Caco-2 (cell line): ENCODE measurements at places on chromosomes 1 and 21. TPM values are rescaled to one million over a fixed set of nuclear protein-coding genes. Genes with fewer than 3 reads are reported as not detected.
A peak's percentile ranks its signal among the peaks of the same experiment; 100 is the strongest.

GRCh38 chr1:228082214-228082917 lies at the start of gene ARF1:
Gene ARF1, plus strand, starts transcription at chr1:228082708. Its CDS starts 14,407 bp downstream, at chr1:228097115.
- peak; percentile 88 for DNase-seq

- DNase-seq: no peak
Observed at GRCh38 chr1:186494832-186495271, 33.9 kb upstream of the PDC start.

DNA sequence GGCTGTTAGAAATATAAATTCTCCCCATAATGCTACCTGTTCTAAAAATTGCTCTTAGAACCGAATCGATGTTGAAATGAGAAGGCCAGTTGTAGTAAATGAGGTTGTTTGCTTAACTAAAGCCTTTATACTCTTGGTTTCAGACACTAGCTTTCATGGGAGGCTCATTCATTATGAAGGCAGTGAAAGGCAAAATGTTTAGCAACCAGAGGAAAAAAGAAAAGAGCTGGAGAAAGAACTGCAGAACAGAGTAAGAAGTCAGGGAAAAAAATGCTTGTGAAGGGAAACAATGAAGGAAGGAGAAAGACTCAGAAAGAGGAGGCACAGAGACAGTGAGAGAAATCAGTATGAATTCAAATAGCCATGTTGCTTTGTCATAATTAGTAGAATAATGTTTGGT lies 128.2 kb downstream of the ATP5PO start:
- no peak for DNase-seq

- DNase-seq: no peak
Observed at GRCh38 chr1:166925810-166926478, 49.4 kb downstream of the ILDR2 start.

GRCh38 chr1:194295685-194296084 lies 1109.3 kb upstream of the B3GALT2 start:
- no peak for DNase-seq

DNA sequence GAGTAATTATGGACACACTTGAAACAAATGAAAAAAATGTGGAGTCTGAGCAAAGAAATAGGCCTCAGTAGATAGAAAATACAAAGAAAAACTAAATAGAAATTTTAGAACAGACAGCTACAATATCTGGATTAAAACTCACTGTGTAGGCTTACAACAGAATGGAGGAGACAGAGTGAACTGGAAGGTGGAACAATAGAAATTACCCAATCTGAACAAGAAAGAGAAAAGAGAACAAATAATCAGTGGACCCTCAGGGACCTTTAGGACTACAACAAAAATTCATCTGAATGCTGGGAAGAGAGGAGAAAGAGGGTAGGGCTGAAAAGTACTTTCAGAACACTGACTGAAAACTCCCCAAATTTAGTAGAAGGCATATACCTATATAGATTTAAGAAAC lies 90.0 kb downstream of the POU2F1 start:
- DNase-seq: no peak

DNA sequence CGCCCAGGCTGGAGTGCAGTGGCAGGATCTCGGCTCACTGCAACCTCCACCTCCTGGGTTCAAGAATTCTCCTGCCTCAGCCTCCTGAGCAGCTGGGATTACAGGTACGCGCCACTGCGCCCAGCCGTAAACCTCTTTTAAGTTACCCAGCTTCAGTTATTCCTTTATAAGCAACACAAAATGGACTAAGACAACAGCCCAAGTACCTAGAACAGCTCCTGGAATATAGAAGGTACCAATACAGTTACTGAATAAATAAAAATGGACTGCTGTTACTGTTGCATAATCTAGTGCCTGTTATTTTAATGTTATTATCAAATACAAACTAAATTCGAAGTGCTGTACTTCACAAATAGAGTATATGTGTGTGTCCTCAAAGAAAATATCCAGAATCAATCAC lies 17.1 kb downstream of the RNF115 start:
- no peak for DNase-seq

DNA sequence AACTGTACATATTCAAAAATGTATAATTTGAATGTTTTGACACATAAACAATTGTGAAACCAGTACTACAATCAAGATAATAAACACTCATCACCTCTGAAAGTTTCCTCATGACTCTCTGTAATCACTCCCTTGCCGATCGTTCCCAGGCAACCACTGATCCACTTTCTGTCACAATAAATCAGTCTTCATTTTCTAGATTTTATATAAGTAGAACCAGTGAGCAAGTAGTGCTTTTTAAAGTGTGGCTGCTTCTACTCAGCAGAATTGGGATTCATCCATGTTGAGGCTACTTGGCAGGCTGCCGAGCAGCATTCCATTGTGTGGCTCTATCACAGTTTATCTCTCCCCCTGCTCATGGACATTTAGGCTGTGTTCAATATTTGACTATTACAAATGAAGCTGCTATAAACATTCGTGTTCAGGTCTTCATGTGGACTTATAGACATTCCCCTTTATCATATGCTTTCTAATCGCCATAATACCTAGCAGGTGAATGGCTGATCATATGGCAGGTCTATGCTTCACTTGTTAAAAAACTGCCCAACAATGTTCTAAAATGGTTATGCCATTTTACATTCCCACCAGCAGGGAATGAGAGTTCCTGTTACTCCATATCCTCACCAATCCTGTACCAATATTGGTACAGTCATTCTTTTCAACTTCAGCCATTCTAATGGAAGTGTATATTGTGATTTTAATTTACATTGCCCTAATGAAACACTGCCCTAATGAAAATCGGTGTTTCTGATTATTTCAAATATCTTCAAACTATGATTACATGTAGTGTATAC lies 20.5 kb downstream of the TEX38 start:
- DNase-seq: no peak

DNA sequence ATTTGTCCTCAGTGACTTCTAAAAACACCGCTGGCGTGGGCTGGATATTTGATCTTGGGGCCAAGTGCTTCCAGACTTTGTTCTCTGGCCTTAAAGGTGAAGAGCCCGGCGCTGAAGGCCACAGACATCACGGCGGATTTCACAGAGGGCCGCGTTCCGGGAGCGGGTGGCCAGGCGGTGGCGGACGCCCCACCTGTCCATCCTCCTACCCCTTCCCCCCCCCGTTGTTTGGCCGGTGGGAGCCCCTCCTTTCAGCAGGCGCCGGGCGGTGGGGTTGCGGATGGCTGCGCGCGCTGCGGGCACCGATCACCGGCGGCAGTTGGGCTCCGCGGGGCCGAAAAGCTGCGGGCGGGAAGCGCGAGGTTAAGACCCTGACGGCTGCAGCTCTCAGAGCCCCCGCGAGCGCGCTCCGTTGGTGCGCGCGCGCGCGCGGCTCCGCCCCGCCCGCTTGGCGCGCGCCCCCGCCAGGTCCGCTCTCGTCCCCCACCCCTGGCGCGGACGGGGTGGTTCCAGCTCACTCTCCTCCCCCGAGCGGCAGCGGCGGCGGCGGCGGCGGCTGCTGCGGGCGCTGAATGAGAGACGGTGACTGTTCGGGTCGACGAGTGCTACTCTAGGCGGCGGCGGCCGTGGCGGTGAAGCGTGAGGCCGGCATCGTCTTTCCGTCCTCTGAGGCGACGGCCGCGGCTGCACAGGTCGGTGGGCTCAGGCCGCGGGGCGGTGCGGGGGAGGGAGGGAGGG lies at the start of gene RALGPS2:
RALGPS2 (plus strand) TSS at position 517 of the 738 bp plus-strand sequence. CDS start 51,521 bp downstream, outside the sequence.
- peak; percentile 78 for DNase-seq

- peak; percentile 15 for DNase-seq
Observed at GRCh38 chr1:17998889-17999288, 108.7 kb upstream of the IGSF21 start.

- no peak for DNase-seq
Observed at GRCh38 chr1:3331564-3331963, 122.9 kb upstream of the ARHGEF16 start.

DNA sequence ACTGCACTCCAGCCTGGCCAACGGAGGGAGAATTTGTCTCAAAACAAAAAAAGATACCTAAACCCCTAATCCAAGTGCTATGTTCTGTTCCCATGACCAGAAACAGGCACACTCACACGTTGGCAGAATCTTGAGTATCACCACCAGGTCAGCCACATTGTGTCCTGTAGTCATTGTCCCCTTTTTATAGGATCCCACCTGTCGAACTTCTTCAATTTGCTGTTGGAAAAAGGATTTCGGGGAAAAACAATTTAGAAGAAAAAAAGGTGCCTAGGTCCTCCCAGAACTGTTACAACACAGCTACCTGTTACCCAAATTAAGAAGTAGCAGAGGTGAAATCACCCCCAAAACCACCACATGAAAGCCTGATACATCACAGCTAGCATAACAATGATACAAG lies 3.4 kb downstream of the ILF2 start:
- no peak for DNase-seq

GRCh38 chr21:41717573-41718330 lies 49.1 kb downstream of the RIPK4 start:
- no peak for DNase-seq

GRCh38 chr1:51719146-51719545 lies 102.3 kb downstream of the OSBPL9 start:
- no peak for DNase-seq

- no peak for DNase-seq
Observed at GRCh38 chr1:172638885-172639831, 19.7 kb upstream of the FASLG start.

AMIGO1 gene
- total RNA-seq: 1.1 and 1.5 TPM in 2 replicates

OR2T33 gene
- total RNA-seq: not detected in 2 replicates

TMCC2 gene
- 0.60 and 0.91 TPM in 2 replicates for total RNA-seq

KCNE2 gene
- total RNA-seq: not detected in 2 replicates

KIF14 gene
- 11.6 and 12.3 TPM in 2 replicates for total RNA-seq

GDAP2 gene
- total RNA-seq: 16.4 and 19.5 TPM in 2 replicates

MMEL1 gene
- total RNA-seq: not detected in 2 replicates

KPRP gene
- total RNA-seq: not detected in 2 replicates

CYP4B1 gene
- total RNA-seq: not detected in 2 replicates
